Inflammatory macrophage treated with lipopolysaccharide for 4 hours (primary cell): ENCODE measurements at places on chromosomes 2 and 18.

GRCh38 chr2:239354132-239354790, 46.6 kb downstream of the HDAC4 start:
- DNase-seq, result no peak

DNA sequence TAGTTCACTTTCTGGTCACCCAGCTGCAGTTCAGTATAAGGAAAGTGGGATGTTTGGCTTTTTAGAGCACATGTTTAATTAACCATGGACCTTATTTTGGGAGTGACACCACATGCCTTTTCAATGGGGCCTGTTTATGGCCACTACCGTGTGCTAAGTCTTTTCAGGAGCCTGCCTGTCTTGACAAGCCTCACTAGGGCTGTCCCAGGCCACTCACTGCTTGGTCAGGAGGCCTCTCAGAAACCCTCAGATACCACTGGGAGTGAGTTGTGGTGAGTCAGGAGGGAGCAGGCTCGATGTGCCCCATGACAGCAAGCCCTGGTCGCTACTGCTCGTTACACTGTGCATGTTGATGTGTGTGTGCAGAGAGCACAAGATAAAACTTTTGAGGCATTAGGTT, 123.0 kb downstream of the MAP4K4 start:
- DNase-seq, result no peak

GRCh38 chr2:46125798-46126197, 171.4 kb upstream of the EPAS1 start:
- DNase-seq, result no peak

- peak; percentile 34 for DNase-seq
Measured at GRCh38 chr2:152336854-152337510, 2.0 kb downstream of the FMNL2 start.

DNA sequence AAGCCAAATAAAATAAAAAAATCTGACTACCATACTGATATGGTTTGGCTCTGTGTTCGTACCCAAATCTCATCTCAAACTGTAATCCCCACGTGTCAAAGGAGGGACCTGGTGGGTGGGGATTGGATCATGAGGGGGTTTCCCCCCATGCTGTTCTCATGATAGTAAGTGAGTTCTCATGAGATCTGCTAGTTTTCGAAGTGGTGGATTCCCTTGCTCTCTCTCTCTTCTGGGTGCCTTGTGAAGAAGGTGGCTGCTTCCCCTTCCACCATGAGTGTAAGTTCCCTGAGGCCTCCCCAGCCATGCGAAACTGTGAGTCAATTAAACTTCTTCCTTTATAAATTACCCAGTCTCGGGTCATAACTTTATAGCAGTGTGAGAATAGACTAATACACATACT, 123.8 kb upstream of the WDSUB1 start:
- no peak for DNase-seq

DNA sequence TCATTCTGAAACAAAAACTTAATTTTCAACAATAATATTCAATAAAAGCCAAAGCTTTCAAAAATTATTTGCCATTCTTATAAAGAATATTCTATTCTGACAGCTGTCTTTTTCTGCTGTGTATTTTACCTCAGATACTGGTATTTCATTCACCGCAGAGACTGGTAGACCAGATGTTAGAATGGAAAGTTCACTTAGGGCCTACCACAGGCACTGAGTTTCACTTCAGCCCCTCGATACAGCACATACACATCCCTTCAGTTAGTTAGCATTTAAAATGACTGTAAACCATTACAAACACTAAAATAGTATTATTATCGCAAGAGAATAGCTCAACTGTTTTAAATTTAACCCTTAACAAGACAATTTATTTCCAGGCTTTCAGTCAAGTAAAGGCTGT, 24.2 kb upstream of the GATA6 start:
- DNase-seq, result no peak

- peak; percentile 53 for DNase-seq
Measured at GRCh38 chr2:16525265-16525887, 140.3 kb downstream of the CYRIA start.

GRCh38 chr2:157158111-157158510, 99.4 kb upstream of the GALNT5 start:
- peak; percentile 24 for DNase-seq

- DNase-seq, result no peak
Measured at GRCh38 chr2:84515788-84516187, 510 bp upstream of the DNAH6 start.

DNA sequence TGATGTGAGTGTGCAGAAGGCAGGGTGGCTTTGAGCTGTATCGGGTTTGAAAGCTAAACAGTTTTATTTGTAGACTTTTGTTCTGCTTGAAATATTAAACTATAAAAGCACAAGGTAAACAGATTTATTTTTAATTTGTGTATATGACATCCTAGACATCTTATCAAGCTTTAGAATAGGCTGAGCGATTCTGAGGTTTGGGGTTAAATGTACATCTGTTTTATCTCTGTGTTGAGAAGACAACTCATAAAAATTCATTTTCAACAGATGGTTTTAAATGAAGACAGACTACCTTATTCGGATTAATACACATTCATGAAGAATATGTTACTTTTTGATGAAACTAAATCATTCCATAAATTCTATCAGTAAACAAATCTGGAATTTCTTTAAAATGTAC, 368.8 kb downstream of the RPRM start:
- DNase-seq, result no peak

DNA sequence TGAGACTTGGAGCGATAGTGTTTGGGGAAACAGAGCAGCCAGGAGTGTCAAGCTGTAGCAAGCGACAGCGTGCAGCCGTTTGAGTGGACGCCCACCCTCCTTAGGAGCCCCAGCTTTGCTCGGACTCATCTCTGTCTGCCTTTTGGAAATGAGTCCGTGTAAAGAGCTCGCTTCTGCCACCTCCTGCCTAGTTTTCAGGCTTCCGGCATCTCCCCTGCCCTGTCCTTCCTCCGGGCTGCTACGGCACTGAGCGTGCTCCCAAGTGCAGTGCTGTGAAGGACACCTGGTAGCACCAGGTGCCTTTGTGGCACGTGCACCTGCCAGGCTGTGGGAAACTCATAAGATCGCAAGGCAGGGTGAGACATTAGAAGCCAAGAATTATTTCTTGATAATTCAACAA, 117.1 kb downstream of the RNF144A start:
- DNase-seq, result no peak

DNA sequence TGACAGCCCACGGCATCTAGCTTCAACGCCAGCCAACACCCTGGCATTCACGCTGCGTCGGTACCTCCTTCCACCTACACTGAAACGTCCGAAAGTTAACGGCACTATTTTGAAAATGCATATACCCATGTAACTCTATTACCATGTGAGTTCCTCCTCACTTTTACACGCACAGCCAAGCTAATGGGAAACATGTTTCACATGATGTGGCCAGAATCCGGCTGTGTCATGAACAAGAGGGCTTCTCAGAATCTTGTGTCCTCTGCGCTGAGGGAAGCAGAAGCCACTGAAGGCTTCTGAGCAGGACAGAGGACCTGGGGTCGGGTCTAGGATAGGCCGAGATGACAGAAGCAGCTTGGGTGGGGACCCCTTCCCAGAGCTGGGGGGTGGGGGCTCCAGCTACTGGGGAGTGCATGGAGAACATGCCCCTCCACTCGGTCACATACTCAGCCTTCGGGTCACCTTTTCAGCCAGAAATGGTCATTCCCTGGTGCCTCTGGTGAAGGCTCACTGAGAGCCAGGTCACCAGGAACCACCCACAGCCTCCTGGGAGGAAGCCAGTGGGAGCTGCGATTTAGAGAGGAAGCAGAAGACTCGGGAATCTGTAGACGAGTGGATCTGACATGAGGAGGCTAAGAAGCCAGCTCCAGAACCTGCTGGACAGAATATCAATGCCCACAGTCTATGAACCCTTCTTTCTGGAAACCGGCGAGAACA, 41.5 kb downstream of the HDAC4 start:
- DNase-seq, result no peak

DNA sequence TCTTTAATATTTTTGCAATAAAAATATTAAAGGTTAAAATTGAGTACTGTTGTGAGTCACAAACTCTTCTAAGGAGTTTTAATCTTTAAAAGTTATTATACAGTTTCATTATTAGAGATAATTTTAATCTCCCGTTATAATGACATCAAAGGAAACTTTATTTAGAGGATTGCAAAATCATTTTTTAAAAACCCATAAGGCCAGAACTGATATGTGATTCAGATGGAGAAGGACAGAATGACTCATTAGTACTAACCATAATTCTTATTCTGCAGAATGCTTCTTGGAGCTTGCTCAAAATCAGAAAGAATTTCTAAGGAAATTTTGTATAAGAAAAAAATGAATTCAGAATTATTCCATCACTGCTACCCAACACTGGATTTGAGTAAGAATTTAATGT, 12.5 kb upstream of the HNRNPLL start:
- DNase-seq, result peak; percentile 83

DNA sequence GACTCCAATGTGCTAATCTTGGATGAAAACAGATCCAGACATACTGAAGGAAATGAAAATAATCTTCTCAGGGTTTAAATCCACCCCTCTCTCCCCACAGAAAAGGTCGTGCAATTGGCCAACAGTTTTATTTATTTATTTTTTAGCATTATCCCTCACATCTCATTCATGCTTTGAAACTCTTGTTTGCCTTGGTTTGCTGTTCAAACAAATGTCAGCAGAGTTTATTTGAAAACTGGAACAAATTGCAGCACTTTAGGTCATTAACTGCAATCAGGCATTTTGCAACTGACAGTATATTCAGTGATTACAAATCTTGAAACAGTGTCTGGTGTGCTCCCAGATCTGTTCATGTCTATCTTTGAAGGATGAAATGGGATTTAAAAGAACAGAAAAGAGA, 220.6 kb downstream of the SLC4A10 start:
- DNase-seq, result no peak

DNA sequence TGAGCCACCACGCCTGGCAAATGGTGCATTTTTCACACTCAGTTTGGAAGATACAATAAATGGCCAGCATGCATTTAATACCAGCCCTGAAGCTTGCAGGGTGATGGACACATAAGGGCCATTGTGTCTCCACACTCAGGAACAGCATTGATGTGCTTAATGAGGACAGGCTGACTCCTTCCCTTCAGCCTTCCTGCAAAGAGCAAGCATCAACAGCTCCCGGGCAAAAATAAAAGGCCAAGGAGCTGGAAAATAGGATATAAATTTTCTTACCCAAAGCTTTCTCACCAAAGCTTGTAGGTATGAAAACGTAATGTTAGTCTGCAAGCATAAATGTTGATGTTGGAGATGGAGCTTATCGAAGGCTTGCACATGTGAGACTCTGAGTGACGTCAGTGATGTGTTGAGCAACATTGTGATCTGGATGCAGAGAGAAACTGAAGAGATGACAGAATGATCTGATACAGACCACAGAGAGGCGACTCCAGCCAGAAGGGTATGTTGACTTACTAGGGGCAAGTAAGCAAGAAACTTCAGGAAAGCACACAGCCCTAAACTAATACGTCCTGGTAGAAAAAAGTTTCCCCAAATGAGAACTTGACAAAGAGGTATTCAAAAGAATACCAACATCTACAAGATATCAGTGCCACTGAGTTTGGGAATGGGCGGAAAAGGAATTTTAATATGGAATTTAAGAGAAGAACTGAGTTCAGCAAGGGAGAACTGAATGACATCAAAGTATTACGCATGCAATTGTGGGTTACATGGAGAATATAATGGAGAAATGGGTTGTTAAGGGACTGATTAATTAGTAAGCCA, 256.5 kb downstream of the TGIF1 start:
- DNase-seq, result peak; percentile 87

DNA sequence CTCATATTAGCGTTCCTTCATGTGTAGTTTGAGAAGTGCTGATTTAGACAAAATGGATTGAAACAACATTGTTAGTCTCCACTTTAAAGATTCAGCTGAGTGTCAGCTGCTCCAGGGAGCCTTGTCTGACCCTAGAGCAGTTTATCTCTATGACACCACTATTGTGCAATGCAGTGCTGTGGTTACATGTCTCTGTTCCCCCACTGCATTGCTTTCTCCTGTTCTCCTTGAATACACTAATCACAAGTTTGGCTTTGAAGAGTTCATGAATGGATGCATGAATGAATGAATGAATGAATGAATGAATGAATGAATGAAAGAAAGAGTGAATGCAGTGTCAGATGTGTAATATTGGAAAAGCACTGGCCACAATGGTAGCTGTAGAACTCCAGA, 38.3 kb downstream of the GCG start:
- peak; percentile 88 for DNase-seq

DNA sequence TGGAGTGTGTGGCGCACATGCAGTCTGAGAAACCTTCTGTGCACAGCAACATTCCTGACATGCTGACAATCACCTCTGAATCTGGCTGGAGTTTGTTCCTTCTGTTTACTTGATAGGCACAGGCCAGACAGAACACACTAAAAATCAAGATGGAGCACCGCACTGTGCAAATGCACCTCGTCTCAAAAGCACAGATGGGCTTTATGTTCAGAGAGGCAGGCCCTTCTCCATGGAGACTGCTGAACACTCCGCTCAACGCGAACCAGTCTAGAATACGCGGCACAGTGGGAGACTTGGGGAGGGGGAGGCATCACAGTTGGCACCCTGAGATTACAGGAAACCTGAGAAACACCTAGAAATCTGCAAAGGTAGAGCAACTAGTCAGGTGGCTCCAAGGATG, 58.4 kb upstream of the DNMT3A start:
- DNase-seq, result no peak

DNA sequence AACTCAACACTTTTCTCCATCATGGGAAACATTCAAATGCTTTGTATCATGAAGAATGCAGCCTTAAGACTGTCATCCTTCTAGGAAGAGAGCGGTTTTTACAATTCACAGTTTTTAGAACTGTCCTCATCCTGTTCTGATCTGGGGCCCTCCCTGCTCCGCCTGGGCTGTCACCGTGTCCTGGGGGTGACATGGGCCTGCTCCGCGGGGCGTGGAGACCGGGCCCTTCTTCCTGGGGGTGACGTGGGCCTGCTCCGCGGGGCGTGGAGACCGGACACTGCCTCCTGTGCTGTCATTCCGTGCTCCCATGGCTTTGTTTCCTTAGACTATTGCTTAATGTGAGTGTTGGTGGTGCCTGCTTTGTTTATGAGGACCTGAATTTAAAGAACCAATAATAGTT, 122.8 kb downstream of the TMEM18 start:
- no peak for DNase-seq

GRCh38 chr2:237968048-237968862, 1.4 kb downstream of the UBE2F start:
- peak; percentile 96 for DNase-seq

- no peak for DNase-seq
Measured at GRCh38 chr18:73908323-73908722, 239.3 kb downstream of the FBXO15 start.

- DNase-seq, result no peak
Measured at GRCh38 chr2:47598476-47598875, 184.5 kb upstream of the MSH6 start.

- DNase-seq, result peak; percentile 41
Measured at GRCh38 chr2:102436323-102436722, 13.4 kb downstream of the IL18RAP start.

- DNase-seq, result peak; percentile 95
Measured at GRCh38 chr2:147689220-147689909, 155.5 kb upstream of the ACVR2A start.

- no peak for DNase-seq
Measured at GRCh38 chr2:1632002-1632348, 112.3 kb downstream of the PXDN start.
